COR-L47 (cell line): ENCODE measurements at places on chromosomes 7 and 10.

DNA sequence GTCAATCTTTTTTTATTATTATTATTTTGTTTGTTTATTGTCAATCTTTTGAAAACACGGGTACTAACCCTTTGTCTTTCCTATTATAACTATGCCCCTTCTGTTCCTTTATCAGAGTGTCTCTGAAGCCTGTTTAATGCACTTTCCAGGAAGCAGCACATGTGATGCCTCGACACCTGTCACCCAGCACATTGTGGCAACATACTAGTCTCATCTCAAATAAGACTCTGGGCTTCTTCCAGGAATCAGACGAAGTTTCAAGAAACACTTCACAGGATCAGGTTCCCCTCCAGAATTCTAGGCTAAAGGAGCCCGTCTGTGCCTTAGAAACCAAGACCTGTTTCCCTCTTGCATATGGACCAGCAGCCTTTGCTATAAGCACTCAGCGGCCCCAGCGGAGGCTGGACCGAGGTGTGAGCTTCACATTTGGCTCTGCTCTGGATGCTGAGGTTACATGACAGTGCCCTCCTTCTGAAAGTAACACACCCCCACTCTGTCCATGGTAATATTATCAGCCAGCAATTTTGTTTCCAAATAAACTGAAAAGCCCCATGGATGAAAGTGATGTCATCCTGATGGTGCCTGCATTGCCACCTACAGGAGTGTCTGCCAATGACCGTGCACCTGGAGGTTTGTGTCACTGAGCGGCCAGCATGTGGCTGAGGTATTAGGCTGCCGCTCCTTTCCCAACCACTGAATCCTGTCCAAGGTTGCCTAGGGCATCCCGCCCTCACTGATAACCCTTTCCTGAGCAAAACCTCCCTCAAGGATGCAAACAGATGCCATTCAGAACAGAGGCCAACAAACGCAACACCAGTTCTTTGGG lies 38.1 kb downstream of the MKI67 start:
- no peak for DNase-seq

DNA sequence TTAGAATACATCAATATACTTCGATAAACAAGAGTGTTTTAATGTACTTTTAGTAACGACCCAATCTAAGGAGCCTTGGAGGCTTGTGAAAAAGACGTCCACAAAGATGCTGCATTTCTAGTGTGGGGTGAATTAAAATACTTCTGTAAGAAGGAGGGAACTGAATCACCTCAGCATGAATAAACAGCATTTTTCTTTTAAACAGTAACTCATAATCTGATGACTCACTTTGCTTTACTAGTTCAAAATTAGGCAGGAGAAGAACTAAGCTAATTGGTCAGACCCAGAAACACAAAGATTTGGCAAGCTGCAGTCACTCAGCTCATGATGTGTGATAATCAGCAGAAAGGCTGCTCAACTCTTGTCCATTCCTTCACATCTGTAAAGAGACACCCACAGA lies 24.2 kb downstream of the NCOA4 start:
- DNase-seq: no peak

DNA sequence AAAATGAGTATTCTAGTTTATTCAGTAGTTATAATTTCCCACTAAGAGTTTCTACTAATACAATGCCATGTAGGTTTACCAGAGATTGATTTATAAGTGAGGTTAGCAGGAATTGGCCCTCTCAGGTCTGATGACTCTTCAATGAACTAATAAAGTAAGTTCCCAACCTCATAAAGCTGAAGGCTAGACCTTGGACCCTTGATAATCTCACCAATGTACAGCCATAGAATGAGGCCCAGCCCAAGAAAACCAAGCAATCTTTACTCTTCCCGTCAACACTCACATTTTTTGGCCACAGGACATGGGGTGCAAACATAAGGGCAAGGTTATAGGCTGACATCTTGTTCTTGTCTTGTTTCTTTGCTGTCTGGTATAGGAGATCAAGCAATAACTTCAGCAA lies 33.3 kb downstream of the ARHGAP19 start:
- DNase-seq: no peak

DNA sequence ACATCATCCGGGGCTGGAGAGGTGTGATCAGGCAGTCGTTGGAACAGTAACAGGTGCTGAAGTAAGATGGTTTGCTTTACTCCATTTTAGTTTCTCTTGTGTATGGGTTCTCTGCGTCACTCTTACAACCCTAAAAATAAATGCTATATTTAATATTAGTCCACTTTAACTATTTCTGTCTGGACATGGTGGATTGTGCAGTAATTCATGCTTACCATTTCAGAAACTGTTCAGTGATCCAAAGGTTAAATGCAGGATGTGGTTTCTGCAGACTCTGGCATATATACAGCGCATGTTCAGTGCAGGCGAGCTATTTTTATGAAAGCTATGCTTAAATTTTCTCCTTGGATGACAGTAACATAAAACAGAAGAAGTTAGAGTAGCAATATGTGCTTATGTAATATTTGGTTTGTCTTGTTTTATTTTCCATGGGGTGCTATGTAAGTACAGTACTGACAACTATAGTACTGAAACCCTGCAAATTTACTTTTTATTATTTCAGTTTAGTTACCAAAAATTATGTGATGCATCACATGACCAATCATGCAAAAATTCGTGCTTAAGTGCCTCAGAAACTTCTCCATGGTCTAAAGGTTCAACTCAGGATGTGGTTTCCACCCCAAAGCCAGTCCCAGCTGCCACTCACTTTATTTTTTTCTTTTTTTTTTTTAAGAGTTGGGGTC lies 46.6 kb upstream of the GRID1 start:
- no peak for DNase-seq

- no peak for DNase-seq
Observed at GRCh38 chr7:92528958-92529264, 316 bp downstream of the RBM48 start.

- DNase-seq: no peak
Observed at GRCh38 chr7:29879609-29880008, 73.3 kb downstream of the WIPF3 start.

GRCh38 chr7:152423991-152424347 lies 11.8 kb downstream of the KMT2C start:
- no peak for DNase-seq

- no peak for DNase-seq
Observed at GRCh38 chr7:72267291-72267800, 144.8 kb downstream of the CALN1 start.
